ENCODE measurements at places on chromosomes 12 and 14.

DNA sequence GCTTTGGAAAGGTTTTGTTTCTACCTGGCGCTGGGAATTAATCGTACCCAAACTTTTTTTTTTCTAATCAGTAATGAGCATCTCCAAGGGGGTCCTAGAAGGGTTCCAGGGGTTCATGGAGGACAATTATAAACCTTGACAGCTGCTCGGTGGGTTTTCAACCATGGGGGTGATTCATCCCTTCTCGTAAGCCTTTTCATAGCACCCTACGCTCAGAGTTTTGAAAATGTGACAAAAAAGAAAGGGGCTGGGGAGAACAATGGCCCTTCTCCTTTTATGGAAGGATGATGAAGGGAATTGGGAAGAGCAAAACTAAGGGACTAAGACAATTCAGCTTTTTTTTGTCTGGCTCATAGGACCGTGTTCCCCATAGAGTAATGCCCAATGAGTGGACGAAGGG is 196.7 kb downstream of the ZFP36L1 start:
- DNase-seq = no peak

GRCh38 chr12:60159761-60160160 is 563.9 kb downstream of the SLC16A7 start:
- DNase-seq = no peak

DNA sequence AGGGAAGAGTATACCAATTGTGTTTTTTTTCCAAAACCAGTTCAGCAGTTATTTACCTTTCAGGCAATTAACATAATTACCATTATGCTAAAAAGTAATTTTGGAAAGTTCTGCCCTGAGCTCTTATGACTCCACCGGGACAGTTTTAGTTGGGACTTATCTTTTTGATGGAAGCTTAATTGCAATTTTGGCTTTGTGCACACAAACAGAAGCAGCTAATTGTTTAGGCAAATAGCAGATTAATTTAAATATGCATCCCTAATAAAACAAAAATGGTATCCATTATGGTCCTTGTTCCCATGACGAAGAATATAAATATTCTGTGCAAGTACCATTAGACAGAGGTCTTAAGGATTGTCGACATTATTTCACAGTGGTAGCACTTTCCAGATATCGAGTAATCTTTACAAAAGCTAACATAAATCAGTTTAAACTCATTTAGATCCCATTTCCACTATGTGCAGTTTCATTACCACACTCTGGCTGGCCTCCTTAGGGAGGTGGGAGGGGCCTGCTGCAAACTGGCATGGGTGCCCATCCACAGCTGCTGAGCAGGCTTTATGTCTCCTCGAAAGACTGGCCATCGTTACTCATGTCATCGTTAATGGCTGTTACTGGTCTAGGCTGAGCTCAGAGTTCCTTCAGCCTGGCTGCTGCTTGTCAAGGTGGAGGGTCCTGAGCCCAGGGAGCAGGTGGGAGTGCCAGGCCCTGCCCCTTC is 68.2 kb downstream of the FBXW8 start:
- no peak for DNase-seq

DNA sequence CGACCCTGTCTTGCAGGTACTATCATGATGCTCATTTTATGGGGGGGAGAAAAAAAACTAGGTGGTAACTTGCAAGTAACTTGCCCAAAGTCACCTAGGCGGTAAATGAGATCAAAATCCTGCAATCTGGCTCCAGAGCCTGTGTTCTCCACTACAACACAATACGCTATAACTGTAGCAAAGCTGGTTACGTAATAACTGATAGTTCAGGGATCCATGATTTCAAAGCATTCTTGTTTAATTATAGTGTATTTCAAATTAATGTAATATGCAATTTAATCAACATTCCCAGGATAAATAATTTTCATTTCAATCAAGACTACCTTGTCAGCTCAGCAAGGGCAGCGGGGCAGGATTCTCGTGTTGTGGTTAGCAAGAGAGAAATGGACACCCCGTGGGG is 31.7 kb downstream of the BBS10 start:
- DNase-seq = no peak

DNA sequence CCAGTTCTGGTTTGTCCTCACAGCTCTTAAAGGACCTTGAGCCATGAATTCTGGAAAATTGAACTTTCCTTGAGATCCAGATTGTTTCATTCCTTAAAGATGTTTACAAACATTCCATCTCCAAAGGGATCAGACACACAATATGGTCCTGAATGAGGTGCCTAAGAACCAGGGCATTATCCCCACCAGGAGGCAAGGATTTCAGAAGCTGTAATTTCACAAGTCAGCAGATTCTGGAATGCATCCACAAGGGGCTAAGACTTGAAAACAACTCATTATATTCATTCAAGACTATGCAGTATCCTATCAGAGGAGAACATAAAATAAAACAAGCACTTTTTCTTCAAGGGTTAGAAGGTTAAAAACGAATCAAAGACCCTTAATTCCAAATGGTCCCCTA is 15.1 kb downstream of the KCNH5 start:
- DNase-seq = no peak

DNA sequence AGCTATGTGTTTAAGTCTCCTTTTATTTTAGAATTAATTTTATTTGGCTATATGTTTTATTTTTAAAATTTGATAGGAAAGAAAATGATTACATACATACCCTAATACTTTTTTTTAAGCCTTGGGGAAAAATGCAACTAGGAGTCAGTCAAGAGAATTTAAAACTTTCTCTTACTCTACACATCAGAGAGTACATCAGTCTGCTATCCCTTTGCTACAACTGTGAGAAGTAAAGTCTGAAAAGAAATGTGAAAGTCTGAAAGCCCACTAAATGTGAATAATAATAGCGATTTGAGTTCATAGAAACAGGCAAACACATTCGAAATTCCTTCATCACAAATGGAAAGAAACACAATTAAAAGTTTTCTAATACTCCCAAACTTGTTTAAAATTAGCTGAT is 95.0 kb downstream of the PTPRQ start:
- no peak for DNase-seq

- DNase-seq = no peak
Observed at GRCh38 chr14:38973083-38973700, 129.8 kb downstream of the SEC23A start.

GRCh38 chr12:65615118-65615517 is 209.2 kb upstream of the HMGA2 start:
- DNase-seq = no peak

DNA sequence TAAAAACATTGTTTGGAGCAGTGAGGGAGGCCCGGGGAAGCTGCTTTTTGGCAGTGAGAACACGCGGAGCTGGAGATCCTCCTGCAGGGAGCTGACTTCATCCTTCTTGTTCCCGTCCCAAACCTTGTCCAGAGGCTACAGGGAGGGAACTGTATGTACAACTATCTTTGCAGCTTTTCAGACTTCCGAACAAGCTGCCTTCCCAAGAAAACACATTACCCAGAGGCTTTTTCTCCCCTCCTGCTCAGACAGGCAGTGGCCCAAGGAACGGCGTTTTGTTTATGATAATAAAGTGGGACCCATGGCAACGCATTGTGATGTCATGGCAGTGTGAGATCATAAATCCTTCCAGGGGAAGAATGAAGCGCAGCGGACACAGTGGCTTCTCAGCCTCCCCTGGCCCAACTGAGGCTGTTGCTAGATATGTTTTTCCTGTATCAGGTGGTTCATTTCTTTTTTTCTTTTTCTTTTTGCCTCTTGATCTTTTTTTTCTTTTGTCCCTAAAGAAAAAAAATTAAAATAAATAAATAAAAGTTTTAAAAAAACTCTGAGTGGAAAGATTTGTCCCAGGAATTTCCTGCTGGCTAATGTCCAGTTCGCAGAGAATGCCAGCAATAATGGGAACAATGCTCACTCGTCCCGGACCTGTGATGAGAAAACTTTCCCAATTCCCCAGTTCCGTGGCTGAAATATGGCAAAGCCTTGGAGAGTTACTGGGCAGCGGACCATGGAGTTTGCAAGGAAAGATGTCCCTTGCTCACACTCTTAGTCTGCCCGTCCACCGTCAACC is 103.4 kb upstream of the MAP1LC3B2 start:
- DNase-seq = no peak

- DNase-seq = no peak
Observed at GRCh38 chr12:112261559-112261958, 120.7 kb downstream of the HECTD4 start.

GRCh38 chr12:31245822-31246469 is 80.0 kb downstream of the SINHCAF start:
- DNase-seq = no peak

DNA sequence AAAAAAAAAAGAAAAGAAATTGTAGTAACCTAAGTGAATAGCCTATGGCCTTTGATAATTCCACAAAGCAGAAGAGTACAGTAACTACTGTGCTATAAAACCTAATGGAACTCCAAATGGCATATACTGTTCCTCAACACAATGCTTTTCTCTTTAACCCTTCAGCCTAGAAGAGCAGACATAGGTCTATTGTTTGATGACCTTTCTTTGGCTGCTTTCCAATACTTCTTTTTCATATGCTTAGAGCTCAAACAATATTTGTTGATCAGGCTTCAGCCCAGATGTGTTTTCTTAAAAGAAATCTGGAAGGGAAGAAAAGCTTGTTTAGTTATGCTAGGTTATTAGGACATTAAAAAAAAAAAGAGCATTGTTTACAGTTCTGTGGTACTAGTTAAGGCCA is 116.4 kb downstream of the NTN4 start:
- no peak for DNase-seq

- DNase-seq = no peak
Observed at GRCh38 chr12:103809154-103809553, 31.9 kb downstream of the NT5DC3 start.

GRCh38 chr12:24760606-24761378 is 188.1 kb downstream of the BCAT1 start:
- DNase-seq = no peak

DNA sequence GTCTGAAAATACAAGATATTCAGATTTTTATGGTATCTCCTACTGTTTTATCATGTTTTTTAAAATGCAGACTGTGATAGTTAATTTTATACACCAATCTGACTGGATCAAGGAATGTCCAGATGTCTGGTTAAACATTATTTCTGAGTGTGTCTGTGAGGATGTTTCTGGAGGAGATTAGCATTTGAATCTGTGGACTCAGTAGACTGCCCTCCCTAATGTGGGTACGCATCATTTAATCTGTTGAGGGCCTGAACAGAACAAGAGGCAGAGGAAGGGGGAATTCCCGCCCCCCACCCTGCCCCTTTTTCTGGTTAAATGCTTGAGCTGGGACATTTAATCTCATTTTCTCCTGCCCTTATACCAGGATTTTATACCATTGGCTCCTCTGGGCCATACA is 72.1 kb downstream of the AVPR1A start:
- DNase-seq = no peak

- no peak for DNase-seq
Observed at GRCh38 chr12:111596985-111597830, 1.9 kb downstream of the ATXN2 start.

- DNase-seq = no peak
Observed at GRCh38 chr14:31993521-31993951, 83.6 kb upstream of the ARHGAP5 start.

DNA sequence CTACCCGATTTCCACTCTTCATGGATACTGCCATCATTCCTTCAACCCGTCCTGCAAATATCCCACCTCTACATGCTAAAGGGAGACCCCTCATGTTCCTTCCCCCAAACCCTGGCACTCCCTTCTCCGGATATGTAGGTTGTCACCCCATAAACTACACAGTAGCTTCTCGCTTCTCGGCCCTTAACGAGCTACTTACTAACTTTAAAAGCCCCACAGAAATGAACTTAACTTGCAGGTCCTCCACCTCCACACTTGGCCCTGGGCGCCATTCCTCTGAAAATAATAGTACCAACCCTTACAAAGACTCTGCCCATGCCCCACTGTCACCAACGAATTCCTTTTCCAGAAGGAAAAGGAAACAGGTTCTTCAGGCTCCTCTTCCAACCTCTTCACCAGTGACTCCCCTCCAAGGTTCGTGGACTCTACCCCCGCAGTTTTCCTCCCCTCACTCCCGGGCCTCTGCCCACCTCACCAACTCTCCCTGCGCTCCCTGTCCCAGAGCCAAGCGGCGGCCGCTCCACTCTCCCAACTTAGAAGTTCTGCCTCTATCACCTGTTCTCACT is 1.2 kb downstream of the SPPL3 start:
- DNase-seq = no peak

DNA sequence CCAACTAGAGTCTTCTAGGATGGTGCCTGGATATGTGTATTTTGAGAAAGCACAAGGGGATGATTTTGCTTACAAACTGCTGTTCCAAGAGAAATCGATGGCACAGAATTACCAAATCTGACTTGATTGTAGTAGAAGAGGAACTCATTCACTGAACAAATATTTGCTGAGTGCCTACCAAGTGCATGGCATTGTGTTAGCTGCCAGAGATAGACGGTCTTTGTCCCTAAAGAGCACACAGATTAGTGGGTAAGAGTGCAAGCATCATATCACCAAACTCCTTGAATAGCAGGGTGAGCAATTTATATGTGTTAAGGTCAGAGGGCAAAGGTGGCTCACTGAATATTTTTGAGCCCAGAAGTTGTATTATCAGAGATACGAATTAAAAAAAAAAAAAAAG is 3.5 kb upstream of the FOXN3 start:
- no peak for DNase-seq

GRCh38 chr12:120956579-120957300 is 21.6 kb upstream of the HNF1A start:
- DNase-seq = no peak

DNA sequence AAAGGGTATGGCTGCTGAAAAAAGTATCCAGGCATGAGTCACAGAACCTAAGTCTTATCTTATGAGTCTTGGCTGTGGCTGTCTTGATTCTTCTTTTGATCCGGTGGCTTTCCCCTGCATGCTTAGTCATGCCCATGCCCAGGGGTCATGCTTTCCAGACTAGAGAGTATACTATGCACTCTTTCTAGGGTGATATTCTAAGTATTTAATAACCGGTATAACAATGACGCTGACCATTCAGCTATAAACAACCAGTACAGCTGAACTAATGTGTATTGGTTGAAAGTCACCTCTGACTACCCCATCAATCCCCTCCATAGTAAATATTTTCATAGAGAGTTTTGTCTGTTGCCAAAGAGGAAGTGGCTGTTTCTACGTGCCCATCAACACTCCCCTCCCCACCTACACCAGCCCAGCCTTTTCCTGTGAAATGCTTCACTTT is 34.7 kb upstream of the NRXN3 start:
- no peak for DNase-seq

GRCh38 chr12:56657416-56658379 is 11.9 kb upstream of the ATP5F1B start:
- no peak for DNase-seq

DNA sequence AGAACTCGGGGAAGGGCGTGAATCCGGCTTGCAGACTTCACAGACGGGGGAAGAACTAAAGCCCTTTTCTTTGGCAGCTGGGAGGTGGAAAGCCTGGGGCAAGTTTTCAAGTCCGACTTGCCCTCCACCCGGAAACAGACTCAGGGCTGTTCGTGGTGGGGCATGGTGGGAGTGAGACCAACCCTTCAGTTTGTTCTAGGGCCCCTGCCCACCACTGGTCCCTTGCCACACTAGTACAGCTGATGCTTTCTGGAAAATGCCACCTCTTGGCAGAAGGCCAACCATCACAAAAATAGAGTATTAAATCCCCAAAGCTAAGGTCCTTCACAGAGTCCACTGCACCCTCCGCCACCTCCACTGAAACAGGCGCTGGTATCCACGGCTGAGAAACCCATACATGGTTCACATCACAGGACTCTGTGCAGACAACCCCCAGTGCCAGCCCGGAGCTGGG is 50.4 kb upstream of the DDX11 start:
- no peak for DNase-seq

All from stimulated activated CD4-positive, alpha-beta T cell treated with anti-CD3 and anti-CD28 coated beads, TNF-alpha, amount 100 ng/mL, for 1 hour (primary cell).